ENCODE measurements at places on chromosomes 5 and 9. TPM values are rescaled to one million over a fixed set of nuclear protein-coding genes. Genes with fewer than 3 reads are reported as not detected.

GRCh38 chr9:104968025-104968982, 40.3 kb upstream of the ABCA1 start:
- H3K4me1 ChIP-seq: peaks cover 45% of the 10 kb centered on the region
- peak overlapping the region; percentile 82 for H3K4me3 ChIP-seq
- H3K27ac ChIP-seq: peak overlapping the region; percentile 89
- DNase-seq: peak; percentile 42

DNA sequence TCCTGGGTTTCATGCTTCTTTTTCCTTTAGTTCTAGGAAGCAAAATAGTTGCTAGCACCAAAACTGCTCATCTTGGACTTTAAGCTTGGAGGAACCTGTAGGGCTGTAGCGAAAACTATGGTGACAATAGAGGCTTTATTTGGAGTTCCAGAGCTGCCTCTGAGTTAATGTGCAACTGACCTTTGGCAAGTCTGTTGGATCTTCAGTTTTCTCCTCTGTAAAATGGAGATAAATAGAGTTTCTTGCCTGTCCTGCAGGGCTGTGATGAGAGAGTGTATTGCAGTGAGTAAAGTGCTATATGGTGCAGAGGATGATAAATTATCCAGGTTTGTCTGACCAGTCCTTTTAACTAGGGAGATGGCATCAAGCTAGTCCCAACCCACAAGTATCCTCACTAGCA, 417.0 kb downstream of the MAN2A1 start:
- DNase-seq: no peak
- H3K36me3 ChIP-seq: no peaks in the 10 kb centered on the region
- H3K27me3 ChIP-seq: no peaks in the 10 kb centered on the region
- no peak overlapping the region for H3K4me3 ChIP-seq
- H3K4me1 ChIP-seq: no peaks in the 10 kb centered on the region

DNA sequence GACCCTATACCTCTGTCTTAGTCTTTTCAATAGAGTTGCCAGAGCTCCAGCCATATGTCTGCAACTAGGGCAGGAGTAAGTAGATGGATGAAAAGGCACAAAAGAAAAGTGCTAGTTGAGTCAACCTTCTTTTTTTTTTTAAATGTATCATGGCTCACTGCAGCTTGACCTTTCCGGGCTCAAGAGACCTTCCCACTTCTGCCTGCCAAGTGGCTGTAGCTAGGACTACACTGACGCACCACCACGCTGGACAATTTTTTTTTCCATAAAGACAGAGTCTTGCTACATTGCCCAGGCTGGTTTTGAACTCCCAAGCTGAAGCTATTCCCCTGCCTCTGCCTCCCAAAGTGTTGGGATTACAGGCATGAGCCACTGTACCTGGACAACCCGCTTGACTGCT, 27.3 kb downstream of the FOXE1 start:
- no peaks in the 10 kb centered on the region for H3K36me3 ChIP-seq
- H3K4me3 ChIP-seq: no peak overlapping the region
- no peak overlapping the region for H3K27ac ChIP-seq
- peaks cover 18% of the 10 kb centered on the region for H3K4me1 ChIP-seq
- H3K27me3 ChIP-seq: no peaks in the 10 kb centered on the region
- no peak for DNase-seq

GRCh38 chr5:97162045-97162444, 19.6 kb upstream of the LIX1 start:
- H3K27me3 ChIP-seq: no peaks in the 10 kb centered on the region
- no peak overlapping the region for H3K27ac ChIP-seq
- H3K36me3 ChIP-seq: no peaks in the 10 kb centered on the region
- no peak for DNase-seq

- H3K27ac ChIP-seq: no peak overlapping the region
- H3K4me3 ChIP-seq: no peak overlapping the region
- DNase-seq: no peak
- H3K4me1 ChIP-seq: peaks cover 3% of the 10 kb centered on the region
Measured at GRCh38 chr5:8842971-8843551, 702.8 kb downstream of the SEMA5A start.

DNA sequence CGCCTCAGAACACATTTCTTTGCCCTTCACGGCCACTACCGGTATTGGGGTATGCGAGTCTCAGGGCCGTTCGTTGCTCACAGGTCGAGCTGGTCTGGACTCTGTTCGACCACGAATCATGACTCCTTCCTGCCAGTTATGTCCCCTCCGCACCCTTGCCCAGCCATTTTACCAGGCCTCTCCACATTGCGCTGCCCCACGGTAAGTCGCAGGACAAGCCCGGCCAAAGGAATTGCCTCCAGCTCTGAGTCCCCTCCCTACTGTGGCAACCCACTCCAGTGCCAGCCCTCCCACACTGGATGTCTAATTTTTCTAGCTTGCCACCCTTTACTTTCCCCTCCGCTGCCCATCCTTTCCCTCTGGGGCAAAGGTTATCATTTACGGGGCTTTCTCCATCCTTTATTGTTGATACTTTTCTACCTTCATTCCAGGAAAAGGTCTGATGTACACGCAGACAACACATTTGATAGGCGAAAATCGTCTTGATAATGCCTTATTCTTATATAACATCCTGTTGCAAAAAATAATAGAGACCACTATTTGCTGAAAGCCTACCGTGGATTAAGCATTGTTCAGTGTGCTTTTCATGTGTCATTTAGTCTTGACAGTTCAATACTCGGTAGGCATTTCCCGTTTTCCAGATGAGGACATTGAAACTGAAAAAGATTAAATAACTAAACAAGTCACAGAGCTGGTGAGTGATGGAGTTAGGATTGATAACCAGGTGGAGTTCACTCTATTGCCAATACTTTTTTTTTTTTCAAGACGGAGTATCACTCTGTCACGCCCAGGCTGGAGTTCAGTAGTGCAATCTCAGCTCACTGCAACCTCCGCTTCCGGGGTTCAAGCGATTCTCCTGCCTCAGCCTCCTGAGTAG, 958 bp upstream of the HSPA5 start:
- H3K4me3 ChIP-seq: peak overlapping the region; percentile 63
- no peak for DNase-seq
- peaks cover 18% of the 10 kb centered on the region for H3K4me1 ChIP-seq

DNA sequence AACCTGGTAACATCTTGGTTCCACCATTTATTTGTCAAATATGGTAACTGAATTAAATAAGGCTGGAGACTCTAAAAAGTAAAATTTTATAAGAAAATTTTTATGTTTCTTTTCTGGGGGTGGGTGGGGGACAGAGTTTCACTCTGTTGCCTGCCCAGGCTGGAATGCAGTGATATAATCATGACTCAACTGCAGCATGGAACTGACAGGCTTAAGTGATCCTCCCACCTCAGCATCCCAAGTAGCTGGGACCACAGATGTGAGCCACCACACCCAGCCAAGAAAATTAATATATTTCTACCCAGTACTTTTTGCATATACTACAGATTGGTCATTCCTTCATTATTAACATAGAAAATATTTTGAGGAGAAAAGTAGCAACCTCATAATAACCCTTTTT, 216.9 kb downstream of the DEPDC1B start:
- H3K4me3 ChIP-seq: no peak overlapping the region
- no peaks in the 10 kb centered on the region for H3K27me3 ChIP-seq
- H3K4me1 ChIP-seq: peaks cover 3% of the 10 kb centered on the region
- H3K27ac ChIP-seq: no peak overlapping the region

DNA sequence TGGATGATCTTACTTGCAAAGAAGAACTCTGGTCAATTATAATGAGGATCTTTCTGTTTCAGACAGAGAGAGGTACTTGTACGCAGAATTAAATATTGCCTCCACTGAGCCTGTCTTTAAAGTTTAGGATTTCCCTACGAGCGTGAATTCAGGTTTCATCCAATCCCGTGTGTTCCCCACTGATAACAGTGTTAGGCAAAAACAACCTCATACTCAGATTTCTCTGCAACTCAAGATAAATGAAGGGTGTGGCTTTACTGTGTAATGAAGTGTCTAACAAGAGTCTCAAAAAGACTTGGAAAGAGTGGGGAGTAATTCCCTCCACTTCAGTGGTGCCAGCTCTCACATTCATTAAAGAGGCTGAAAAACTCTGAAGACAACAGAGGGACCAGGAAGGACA, 53.2 kb upstream of the ACO1 start:
- no peaks in the 10 kb centered on the region for H3K36me3 ChIP-seq
- H3K4me3 ChIP-seq: no peak overlapping the region
- H3K27me3 ChIP-seq: no peaks in the 10 kb centered on the region
- H3K4me1 ChIP-seq: no peaks in the 10 kb centered on the region
- H3K27ac ChIP-seq: no peak overlapping the region

GRCh38 chr5:130627145-130627544, 537.9 kb downstream of the HINT1 start:
- H3K27ac ChIP-seq: no peak overlapping the region
- DNase-seq: no peak
- no peaks in the 10 kb centered on the region for H3K36me3 ChIP-seq
- no peaks in the 10 kb centered on the region for H3K27me3 ChIP-seq
- H3K4me3 ChIP-seq: no peak overlapping the region

KIF24 gene
- 1.5 TPM for total RNA-seq

DNA sequence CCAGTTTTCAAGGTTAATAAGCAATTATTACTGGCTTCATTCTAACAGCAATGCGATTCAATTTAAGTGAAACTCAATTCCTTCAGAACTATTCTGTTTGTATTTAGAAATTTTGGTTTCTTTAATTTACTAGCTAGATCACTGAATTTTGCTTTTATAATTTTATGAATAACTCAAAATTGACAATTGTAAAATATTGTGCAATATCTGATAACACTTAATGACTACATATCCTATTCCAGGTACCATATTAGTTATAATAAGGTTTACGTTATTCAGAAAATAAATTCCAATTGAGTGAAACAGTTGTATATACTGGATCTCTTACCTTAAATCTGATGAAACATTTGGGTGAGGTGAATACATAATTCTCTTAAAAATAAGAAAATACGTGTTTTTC, 1348.3 kb upstream of the CDH6 start:
- DNase-seq: no peak
- no peaks in the 10 kb centered on the region for H3K27me3 ChIP-seq
- H3K27ac ChIP-seq: no peak overlapping the region
- no peak overlapping the region for H3K4me3 ChIP-seq
- no peaks in the 10 kb centered on the region for H3K36me3 ChIP-seq

- H3K27ac ChIP-seq: no peak overlapping the region
- no peak overlapping the region for H3K4me3 ChIP-seq
- DNase-seq: no peak
- no peaks in the 10 kb centered on the region for H3K27me3 ChIP-seq
- no peaks in the 10 kb centered on the region for H3K36me3 ChIP-seq
Measured at GRCh38 chr5:150245808-150246207, 43.8 kb downstream of the CAMK2A start.

KCNV2 gene
- total RNA-seq: not detected

DNA sequence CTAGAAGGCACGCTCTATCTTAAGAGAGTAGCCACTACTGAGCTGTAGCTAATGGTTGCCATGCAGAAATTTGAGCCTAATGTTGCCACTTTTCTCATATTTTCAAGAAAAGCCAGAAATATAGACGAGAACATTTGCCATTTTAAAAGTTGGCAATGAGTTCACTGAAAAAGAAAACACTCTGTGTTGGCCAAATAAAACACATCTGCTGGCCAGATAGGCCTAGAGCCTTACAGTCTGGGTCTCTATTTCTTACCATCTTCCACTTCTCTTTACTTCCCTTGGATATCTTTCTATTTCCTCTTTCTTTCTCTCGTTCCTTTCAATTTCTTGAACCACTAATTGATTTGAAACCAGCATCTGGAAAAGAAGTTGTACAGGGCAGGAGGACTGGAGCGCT, 36.6 kb upstream of the VCAN start:
- H3K4me3 ChIP-seq: no peak overlapping the region
- H3K36me3 ChIP-seq: no peaks in the 10 kb centered on the region
- no peak overlapping the region for H3K27ac ChIP-seq
- no peaks in the 10 kb centered on the region for H3K27me3 ChIP-seq

DNA sequence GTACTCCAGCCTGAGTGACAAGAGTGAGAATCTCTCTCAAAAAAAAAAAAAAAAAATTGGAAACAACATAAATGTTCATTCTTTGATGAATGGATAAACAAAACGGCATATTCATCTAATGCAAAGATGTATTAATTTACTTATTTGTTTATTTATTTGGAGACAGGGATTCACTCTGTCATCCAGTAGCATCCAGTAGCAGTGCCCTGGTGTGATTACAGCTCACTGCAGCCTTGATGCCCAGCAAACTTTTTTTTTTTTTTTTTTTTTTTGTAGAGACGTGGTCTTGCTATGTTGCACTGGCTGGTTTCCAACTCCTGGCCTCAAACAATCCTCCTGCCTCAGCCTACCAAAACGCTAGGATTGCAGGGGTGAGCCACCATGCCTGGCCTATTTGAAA, 24.4 kb downstream of the OR2V2 start:
- peaks cover 99% of the 10 kb centered on the region for H3K27me3 ChIP-seq
- H3K4me3 ChIP-seq: no peak overlapping the region
- no peaks in the 10 kb centered on the region for H3K36me3 ChIP-seq
- DNase-seq: no peak
- H3K27ac ChIP-seq: no peak overlapping the region
- peaks cover 5% of the 10 kb centered on the region for H3K4me1 ChIP-seq

DNA sequence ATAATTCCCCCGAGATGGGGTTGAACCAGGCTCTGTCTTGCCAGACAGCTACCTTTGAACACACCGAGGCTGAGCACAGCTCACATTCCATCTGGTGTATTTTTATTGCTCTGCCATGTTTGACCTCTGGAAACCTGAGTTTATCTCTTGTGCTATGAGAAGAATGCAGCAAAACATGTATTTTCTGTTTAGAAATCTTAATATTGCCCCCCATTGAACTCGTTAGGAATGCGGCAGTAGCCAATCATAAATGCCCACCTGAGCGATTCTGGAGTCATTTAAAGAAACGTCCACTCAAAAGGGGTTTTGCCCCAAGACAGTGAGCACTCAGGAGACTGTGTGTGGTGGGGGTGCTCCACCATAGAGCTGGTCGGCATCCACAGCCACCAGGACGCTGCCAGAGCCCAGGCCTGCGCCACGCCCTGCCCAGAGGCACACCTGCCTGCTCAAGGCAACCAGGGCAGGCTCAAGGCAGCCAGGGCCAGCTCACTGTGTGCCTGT, 26.9 kb downstream of the FGD3 start:
- H3K4me1 ChIP-seq: peaks cover 15% of the 10 kb centered on the region
- no peak overlapping the region for H3K27ac ChIP-seq
- peaks cover 6% of the 10 kb centered on the region for H3K36me3 ChIP-seq
- no peaks in the 10 kb centered on the region for H3K27me3 ChIP-seq

GRCh38 chr9:111762556-111762955, 32.2 kb downstream of the SHOC1 start:
- H3K4me1 ChIP-seq: no peaks in the 10 kb centered on the region
- H3K27me3 ChIP-seq: no peaks in the 10 kb centered on the region
- H3K36me3 ChIP-seq: no peaks in the 10 kb centered on the region
- no peak for DNase-seq
- H3K4me3 ChIP-seq: no peak overlapping the region

GRXCR2 gene
- not detected for total RNA-seq

KCNIP1 gene
- not detected for total RNA-seq

GRCh38 chr9:108234811-108235210, 621.0 kb downstream of the ACTL7B start:
- H3K27ac ChIP-seq: no peak overlapping the region
- no peak overlapping the region for H3K4me3 ChIP-seq
- DNase-seq: no peak
- no peaks in the 10 kb centered on the region for H3K27me3 ChIP-seq

CDC20B gene
- total RNA-seq: not detected

- no peak overlapping the region for H3K27ac ChIP-seq
- no peaks in the 10 kb centered on the region for H3K27me3 ChIP-seq
- H3K36me3 ChIP-seq: no peaks in the 10 kb centered on the region
- H3K4me3 ChIP-seq: no peak overlapping the region
- DNase-seq: no peak
Measured at GRCh38 chr9:36888551-36888950, 145.5 kb downstream of the PAX5 start.

- no peaks in the 10 kb centered on the region for H3K27me3 ChIP-seq
- H3K27ac ChIP-seq: no peak overlapping the region
- no peak for DNase-seq
- no peak overlapping the region for H3K4me3 ChIP-seq
Measured at GRCh38 chr9:91026266-91026665, 224.6 kb downstream of the SYK start.

All from esophagus squamous epithelium (tissue), 5 donors.